ENCODE measurements at places on chromosomes 16 and 17. TPM values are rescaled to one million over a fixed set of nuclear protein-coding genes. Genes with fewer than 3 reads are reported as not detected.

GRCh38 chr17:12789481-12790248, at the start of gene ARHGAP44:
ARHGAP44 (plus strand) TSS chr17:12789498; CDS start chr17:12789839, 341 bp downstream.
- no peak for DNase-seq

- DNase-seq: no peak
Measured at GRCh38 chr16:59690216-59690615, 956.1 kb upstream of the GOT2 start.

DNA sequence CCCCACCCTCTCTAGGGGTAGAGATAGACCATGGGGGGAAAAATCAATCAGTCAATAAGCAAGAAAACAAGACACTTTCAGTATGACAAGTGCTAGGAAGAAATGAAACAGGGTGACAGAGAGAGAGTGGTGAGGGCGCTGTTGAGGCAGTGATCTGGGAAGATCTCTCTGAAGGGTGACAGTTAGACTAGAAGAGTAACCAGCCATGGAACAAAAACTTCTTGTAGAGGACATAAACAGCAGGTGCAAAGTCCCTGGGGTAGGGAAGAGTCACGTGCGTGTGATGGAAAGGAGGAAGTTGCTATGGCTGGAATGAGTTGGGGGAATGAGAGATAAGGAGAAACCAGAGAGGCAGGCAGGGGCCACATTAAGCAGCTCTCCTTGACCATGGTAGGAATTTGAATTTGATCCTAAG, 16.8 kb upstream of the EMP2 start:
- no peak for DNase-seq

GRCh38 chr16:24850289-24850938, 4.7 kb downstream of the SLC5A11 start:
- DNase-seq: no peak

- DNase-seq: no peak
Measured at GRCh38 chr17:28247671-28248555, 71.1 kb upstream of the TMEM97 start.

GRCh38 chr16:73036074-73036826, 11.7 kb downstream of the ZFHX3 start:
- no peak for DNase-seq

- no peak for DNase-seq
Measured at GRCh38 chr17:72274614-72275013, 153.8 kb downstream of the SOX9 start.

DNA sequence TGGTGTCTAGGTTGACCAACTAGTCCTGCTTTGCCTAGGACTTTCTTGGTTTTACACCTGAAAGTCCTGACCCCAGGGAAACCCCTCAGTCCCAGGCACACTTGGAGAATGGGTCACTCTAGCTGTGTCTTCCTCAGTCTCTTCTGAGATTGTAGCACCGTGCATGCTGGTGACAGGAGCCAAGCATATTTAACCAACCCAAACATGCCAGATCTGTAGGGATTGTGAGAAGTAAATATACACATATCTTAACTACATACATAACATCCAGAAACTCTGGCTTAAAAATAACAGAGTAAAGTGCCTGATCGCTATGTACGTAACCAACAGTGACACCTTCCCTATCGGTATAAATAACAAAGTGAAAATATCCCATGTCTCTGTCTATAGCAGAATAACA, 158.1 kb downstream of the HAPSTR1 start:
- DNase-seq: no peak

Gene C16orf96
- total RNA-seq: 0.19 TPM

Gene ASPSCR1
- 62.3 TPM for total RNA-seq

Gene CLEC10A
- not detected for total RNA-seq
